ENCODE measurements at places on chromosomes 11 and 22.

DNA sequence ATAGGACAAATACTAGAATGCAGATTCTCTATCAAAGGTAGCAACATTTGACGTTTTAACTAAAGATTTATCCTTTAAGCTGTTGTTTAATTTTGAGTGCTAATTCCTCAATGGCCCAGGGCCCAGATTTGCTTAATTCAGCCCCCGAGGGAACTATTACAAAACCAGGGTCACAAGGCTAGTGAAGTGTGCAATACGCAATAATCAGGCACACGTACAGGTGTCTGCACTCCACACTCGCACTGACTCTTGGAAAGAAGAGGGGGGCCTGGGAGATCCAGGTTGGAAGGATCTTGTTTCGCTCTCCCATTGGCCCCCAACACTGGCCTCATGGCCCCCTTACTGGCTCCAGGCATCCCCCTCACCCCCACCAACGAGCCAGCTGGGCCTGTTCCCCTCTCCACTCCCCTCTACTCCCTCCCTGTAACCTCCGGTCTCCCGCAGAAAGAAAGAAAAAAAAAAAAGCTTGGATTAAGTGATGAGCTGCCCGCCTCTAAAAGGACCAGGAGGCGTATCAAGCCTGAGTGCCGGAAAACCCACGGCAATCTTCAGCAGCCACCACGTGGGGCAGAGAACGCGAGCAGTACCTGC lies 2.2 kb upstream of the KIRREL3 start:
- no peak for DNase-seq

DNA sequence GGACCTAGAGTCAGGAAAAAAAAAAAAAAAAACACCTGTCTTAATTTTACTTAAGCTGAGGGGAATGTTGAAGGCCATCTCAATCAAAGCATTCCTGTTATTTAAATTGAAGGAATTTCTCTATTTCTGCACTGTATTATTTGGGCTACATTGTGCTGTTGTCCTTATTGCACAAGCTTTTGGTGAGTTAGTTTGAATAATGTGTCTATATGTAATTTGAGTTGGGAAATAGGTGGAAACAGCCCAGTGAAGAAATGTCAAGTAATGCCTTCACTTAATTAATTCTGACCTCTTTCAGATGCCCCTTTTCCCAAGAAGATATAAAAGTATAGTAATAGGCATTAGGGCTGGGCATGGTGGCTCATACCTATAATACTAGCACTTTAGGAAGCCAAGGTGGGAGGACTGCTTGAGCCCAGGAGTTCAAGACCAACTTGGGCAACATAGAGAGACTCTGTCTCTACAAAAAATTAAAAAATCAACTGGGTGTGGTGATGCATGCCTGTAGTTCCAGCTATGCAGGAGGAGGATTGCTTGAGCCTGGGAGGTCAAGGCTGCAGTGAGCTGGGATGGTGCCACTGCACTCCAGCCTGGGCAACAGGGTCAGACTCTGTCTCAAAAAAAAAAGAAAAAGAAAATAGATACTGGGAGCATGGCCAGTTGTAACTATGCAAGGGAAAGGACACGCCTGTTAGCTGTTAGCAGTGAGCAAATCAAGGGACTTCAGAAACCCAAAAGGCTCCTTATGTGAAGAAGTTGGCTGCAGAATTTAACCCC lies 34.9 kb downstream of the OR10A6 start:
- DNase-seq: no peak

- no peak for DNase-seq
Measured at GRCh38 chr11:88418508-88418907, 81.0 kb upstream of the CTSC start.

GRCh38 chr11:2933375-2934020 lies 4.3 kb upstream of the PHLDA2 start:
- no peak for DNase-seq

GRCh38 chr22:37230673-37231405 lies 13.2 kb downstream of the RAC2 start:
- peak; percentile 38 for DNase-seq

DNA sequence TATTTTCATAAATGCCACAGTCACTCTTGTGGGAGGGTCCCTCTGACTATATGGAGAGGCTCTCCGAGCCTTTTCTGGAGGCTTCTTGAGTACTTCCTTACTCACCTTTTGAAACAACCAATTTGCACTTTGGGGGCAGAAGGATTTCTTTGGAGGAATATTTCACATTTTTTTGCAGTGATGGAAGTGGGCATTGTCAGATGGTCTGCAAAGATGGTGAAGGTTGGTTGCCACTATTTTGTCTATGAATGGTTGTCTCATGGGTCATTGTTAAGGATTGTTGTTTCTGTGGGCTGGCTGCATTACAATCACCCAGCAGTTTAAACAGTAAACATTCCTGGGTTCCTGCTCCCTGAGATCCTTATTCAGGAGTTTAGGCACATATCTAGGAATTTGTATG lies 388.2 kb downstream of the TMEM135 start:
- no peak for DNase-seq

GRCh38 chr11:17734418-17734911 lies at the start of gene KCNC1:
Gene KCNC1 (plus strand): TSS chr11:17734781. CDS start chr11:17736003, 1,222 bp downstream.
- DNase-seq: no peak

GRCh38 chr11:69443968-69444364 lies 37.5 kb upstream of the LINC01488 start:
- DNase-seq: no peak

DNA sequence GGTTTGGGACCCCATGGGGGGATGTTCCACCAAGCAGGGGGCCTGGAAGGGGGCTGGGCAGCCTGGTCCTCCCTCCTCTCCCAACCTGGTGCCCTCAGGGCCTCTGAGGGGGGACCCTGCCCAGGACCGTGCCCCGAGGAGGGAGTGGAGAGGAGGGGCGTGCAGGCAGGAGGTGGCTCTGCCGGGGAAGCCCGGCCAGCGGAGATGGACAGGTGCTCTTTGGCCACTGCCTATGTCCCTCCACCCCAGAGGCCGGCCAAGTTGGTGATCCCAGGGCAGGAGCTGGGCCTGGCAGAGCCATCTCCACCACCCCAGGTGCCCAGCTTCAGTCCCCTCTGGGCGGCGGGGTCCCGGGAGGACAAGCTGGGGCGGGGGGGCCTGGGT lies 2.4 kb downstream of the MUC2 start:
- no peak for DNase-seq

DNA sequence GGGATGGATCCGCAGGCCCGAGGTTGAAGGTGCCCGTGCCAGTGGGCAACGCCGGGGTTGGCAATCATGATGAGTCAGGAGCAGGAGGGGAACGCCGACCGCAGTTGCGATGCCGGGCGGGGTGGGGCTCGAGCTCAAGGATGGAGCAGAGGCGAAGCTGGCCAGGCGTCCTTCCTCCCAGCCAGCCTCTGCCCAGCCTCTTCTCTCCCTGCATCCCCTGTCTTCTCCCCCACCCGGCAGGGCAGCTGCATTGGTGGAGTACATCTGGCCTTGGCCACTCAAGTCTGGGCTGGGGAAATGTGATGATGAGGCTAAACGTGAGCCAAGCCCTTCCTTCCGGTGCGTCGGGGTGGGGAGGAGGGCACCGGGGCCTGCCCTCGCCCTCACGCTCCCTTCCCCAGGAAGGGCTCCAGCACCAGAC lies 3.9 kb downstream of the IFITM10 start:
- no peak for DNase-seq

GRCh38 chr11:61392981-61393595 lies 701 bp downstream of the TMEM216 start:
- no peak for DNase-seq

GRCh38 chr11:101442936-101443521 lies 140.8 kb downstream of the TRPC6 start:
- no peak for DNase-seq

DNA sequence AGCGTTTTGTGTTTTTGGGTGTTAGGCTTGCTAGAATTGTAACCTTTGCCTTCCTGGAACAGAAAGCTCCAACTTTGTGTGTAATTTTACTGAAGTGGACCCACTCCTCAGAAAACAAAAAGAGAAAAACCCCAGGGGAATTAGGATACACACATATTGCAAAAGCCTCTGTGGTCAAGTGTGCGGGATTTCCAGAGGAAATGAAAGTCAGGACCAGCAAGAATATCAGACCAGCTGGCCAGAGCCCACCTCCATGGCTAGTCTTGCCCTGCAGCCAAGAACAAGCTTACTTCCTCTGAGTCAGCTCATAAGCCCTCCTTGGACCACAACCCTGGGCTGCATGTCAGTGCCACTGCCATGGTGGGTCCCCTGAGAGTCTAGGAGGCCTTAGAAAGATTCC lies 37.0 kb upstream of the FTH1 start:
- DNase-seq: no peak

DNA sequence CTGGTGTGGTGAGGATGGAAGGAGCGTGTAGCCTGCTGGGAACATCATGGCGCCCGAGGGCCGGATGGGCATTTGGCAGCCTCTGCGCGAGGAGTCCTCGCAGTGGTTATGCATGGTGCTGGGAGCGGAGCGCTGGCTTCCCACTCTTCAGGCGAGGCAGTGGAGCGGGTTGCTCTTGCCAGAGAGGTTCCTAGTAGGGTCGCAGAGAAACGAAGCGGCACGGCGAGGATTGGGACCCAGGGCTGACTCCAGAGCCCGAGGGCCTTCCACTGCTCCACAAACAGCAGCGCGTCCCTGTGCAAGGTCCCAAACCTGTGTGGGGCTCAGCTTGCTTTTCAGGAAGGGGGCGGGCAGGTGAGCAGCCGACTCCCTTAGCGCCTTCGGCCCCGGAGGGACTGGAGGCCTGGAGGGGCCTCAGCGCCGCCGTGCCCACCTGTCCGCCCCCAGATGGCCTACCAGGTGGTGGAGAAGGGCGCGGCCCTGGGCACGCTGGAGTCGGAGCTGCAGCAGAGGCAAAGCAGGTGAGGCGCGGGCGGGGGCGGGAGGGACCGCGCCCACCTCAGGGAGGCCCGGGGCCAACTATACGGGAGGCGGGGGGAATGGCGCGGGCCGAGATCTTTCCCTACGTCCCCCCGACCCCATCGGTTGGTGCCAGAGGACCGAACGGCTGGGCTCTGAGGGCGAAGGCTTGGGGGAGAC lies 7.2 kb downstream of the ATG16L2 start:
- no peak for DNase-seq

GRCh38 chr11:77418971-77419597 lies 54.8 kb downstream of the PAK1 start:
- DNase-seq: no peak

- DNase-seq: no peak
Measured at GRCh38 chr11:79594834-79595233, 154.0 kb upstream of the TENM4 start.

DNA sequence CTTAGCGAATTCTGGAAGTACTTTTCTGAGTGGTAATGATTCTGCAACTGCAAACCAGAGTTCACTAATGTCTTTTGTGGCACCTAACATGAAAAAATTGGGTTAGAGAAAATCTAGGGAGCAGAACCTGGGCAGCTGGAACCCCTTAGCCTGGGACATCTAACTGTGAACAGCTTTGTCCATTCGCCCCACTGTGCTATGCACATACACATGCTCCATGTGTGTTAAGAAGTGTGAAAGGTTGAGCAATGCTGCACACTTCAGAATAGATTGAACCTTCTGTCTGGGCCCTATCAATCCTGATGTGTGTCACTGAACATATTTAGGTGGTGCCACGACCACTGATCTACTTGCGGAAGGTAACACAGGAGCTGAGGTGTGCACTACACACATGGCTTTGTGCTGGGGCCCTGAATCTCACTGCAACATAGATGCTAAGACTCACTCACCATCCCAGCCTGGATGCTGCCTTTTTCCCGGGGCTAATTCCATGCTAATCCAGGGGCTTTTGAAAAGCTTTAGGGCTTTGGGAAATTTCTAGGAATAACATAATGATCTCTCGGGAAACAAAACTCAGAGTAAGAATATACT lies 976.2 kb downstream of the NTM start:
- DNase-seq: no peak

DNA sequence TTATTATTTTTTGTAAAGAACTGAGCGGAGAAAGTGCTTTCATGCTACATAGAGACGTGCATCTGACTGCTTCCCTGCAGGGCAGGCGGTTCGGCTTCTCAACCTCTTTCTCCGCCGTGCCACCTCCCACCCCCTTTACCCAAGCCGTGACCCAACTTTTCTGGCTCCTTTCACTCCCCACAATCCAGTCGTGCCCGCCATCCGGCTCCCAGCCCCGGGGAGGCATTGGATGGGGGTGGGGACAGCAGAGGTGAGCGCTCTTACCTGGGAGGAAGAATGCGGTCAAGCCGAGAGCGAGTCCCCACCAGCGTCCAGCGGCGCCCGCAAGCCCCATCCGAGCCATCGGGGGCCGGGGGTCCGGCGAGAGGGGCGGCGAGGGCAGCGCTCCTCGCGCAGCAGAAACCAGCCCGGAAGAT lies 781 bp downstream of the NECTIN1 start:
- DNase-seq: no peak

DNA sequence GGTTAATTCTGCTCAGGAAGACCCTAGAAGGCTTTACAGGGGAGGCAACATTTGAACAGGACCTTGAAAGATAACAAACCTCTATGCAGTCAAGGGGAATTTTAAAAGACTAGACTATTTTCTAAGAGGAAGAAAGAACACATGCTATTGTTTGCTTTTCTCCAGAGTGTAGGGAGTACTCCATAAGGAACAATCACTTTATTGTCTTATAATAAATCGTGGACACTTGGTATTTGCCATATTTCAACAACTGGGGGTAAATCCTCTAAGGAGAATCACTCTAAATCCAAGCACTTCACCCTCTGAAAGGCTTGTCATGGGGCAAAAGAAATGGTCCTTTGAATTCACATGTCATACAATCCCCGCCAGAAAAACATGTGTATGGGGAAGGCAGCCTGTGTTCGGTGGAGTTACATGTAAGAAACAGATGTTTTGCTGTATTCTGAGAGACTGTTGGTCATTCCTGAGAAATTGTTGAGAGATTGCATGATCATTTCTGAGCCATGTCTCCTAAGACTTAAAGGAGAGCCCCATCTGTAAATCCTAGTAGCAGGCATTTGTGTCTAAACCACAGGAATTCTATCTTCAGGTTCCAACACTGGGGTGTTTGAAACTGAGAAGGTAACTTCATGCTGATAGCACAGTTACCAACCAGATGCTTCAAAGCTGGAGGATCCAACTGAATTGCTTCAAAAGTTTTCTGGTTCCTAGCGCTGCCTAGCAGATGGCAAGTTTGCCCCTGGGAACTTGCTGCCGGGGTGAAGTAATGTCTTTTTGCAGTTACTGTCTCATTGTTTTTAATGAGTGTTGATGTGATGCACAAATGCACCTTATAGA lies 66.8 kb downstream of the FZD4 start:
- DNase-seq: no peak

GRCh38 chr22:30979932-30980331 lies 10.9 kb downstream of the TUG1 start:
- DNase-seq: no peak

GRCh38 chr11:15584158-15584557 lies 469.4 kb downstream of the INSC start:
- DNase-seq: no peak

Measured in activated CD4-positive, CD25-positive, alpha-beta regulatory T cell (primary cell).